Activated naive CD8-positive, alpha-beta T cell treated with anti-CD3 and anti-CD28 coated beads for 36 hours (primary cell): ENCODE measurements at places on chromosomes 13 and 19.

DNA sequence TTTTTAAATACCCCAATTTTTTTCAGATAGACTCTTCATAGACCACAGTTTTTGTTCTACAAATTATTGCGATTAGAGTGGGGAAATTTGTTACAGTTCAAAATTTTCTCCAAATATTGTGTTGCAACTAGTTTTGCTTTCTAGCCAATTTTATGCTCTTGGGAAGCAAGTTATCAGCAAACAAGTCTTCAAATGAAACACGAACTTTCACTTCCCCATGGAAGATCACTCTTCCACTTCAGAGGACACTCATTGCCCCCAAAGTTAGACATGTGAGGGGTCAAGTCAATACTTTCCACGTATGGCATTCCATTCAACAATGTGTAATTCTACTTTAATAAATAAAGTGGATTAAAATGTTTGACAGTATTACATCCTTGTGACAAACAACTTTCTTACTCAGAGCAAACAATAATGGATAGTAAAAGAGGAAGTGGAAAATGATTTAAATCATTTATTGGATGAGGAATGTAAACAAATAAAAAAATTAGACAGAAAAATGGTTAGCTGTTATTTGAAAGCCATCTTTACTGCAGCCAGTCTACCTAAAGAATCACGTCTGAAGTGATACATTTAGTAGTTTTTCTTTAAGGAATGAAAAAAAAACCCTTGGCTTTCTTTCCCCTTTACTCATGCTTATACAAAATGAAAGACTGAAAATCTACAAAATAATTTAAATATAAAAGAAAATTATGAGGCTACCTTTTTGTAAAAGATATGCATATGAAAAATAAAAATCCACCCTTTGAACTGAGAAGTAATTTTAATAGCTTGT lies 41.2 kb upstream of the TNFSF11 start:
- DNase-seq: no peak

DNA sequence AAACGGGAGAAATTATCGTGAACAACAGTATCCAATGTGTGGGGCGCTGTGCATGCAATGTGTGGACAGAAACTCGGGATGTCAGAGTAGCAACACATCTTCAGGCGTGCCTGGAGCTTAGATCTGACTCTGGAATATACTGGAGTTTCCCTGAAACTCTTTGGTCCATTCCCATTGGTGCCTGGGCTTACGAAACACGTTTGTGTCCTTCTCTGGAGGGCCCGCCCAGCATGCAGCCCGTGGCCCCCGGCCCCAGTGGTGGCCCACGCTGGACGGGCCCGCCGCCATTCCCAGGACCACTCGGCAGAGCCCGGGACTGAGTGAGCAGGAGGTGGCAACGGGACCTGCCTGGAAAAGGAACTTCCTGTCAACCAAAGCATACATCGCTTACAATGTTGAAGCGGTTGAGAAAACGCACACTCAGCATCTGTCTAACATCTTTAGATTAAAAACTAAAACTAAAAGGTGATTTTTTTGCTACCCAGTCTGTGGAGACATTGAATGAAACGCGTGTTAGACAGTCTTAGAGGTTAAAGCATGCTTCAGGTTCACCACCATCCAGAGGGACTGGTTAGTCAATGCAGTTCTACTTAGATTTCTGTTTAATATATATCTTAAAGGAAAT lies 19.3 kb upstream of the TIMM44 start:
- no peak for DNase-seq

DNA sequence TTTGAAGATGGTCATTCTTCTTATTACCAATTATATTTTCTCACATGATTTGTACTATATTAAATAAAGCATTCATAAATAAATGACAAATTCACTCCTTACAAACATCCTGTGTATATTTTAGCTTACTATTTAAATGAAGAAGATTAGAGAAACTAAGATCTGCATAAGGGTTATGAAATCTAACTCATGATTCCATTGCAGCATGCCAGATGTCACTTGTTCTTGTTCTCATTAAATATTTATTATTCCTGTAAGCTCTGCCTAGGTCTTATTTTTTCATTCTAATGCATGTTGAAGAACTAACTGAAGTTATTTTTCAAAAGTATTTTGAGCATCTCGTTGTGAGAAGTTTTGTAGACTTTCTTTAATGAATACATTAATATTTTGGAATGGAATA lies 18.3 kb downstream of the NUP58 start:
- DNase-seq: no peak

GRCh38 chr19:4636151-4636717 lies 3.1 kb upstream of the TNFAIP8L1 start:
- peak; percentile 82 for DNase-seq

- DNase-seq: no peak
Observed at GRCh38 chr19:55119053-55119452, 1.6 kb upstream of the PPP1R12C start.

DNA sequence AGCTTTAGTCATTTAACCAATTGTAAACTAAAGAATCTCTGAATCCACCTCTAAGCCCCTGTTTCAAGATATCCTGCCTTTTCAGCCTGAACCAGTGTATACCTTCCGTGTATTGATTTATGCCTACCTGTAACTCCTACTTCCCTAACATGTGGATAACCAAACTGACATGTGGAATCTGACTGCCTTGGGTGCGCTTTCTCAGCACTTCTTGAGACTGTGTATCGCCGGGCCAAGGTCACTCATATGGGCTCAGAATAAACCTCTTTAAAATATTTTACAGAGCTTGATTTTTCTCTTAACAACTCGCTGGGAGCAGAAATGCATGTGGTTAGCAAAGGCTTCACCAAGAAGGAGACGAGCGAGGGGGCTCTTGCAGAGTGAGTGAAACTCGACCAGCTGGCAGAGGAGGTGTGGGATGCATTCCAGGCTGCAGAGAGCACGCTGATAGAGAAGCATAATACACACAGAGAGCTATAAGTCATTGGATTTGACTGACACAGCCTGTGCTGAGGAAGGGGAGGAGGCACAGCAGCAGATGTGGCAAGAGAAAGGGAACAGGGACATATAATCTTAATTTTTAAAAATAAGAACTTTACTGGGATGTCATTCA lies 268.2 kb upstream of the MAB21L1 start:
- no peak for DNase-seq

- no peak for DNase-seq
Observed at GRCh38 chr19:35317464-35318043, 11.4 kb upstream of the CD22 start.

GRCh38 chr13:52737451-52737850 lies 2.2 kb downstream of the CNMD start:
- DNase-seq: no peak

DNA sequence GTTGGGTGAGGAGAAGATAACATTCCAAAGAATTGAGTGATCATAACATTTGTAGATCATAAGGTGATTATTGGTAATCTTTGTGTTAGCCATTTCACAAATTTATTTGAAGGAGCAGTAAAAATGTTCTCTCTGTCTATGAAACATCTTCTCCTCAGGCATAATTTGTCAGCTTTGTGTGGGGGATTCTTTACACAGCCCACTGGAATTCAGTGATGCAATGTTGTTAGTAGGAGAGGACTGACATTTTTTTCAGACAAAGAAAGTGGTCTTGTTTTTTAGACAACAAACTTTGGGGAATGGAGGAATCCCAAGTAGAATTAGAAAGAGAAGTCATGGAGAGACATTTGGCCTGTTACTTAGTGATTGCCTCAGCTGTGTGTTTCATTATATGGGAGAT lies 100.3 kb downstream of the ITGBL1 start:
- DNase-seq: no peak

- peak; percentile 84 for DNase-seq
Observed at GRCh38 chr19:53192771-53193534, at the start of gene ZNF665. TSS of gene ZNF665 (minus strand) at chr19:53193358. CDS start at chr19:53182898, 10,460 bp downstream.

DNA sequence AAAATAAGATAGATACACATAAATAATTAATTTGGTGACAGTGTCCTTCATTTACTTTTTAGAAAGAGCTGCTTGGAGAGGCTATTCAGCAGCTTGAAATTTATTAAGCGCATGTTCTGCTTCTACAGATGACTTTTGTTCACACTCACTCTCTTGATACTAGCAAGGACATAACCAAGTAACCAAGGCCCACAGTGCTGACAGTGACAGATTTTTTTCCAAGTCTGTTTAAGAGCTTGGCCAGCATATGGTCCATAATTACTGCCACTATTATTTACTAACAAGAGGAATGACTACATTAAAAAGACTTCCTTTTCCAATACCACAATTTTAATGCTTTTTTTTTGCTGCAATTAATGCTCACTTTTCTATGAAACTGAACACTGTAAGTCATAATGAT lies 673.7 kb upstream of the MIR17HG start:
- DNase-seq: no peak
